Foreskin keratinocyte (primary cell): ENCODE measurements at places on chromosomes 7 and 10. TPM values are rescaled to one million over a fixed set of nuclear protein-coding genes. Genes with fewer than 3 reads are reported as not detected.
A peak's percentile ranks its signal among the peaks of the same experiment; 100 is the strongest.

The CNNM1 gene
- 0.11 and 0.16 TPM in 2 replicates for polyA plus RNA-seq

- no peak for DNase-seq
These were observed 36.9 kb downstream of the BAG3 start for GRCh38 chr10:119688033-119688508.

GRCh38 chr7:1455241-1455939, 3.9 kb downstream of the MICALL2 start:
- peak; percentile 75 for DNase-seq

The ZNF775 gene
- polyA plus RNA-seq, result 3.9 and 5.3 TPM in 2 replicates

DNA sequence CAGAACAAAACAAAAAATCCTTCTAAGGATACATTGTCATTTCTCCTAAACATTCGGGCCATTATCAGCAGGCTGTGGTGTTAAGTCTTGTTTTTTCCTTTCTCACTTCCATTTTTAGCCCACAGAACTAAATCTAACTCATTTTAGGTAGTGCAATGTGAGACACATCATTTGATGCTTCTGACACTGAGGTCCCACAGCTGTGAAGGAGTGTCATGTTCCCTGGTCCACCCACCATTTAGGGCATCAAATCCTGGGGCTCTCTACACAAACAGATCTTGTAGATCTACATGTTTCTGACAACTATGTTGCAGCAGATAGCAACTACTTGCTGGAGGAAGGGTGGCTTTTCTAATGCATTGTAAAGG, 232.5 kb upstream of the IGFBP3 start:
- DNase-seq, result no peak
